Thymus (tissue), 14 donors: ENCODE measurements at places on chromosomes 12 and 14. TPM values are rescaled to one million over a fixed set of nuclear protein-coding genes. Genes with fewer than 3 reads are reported as not detected.

DNA sequence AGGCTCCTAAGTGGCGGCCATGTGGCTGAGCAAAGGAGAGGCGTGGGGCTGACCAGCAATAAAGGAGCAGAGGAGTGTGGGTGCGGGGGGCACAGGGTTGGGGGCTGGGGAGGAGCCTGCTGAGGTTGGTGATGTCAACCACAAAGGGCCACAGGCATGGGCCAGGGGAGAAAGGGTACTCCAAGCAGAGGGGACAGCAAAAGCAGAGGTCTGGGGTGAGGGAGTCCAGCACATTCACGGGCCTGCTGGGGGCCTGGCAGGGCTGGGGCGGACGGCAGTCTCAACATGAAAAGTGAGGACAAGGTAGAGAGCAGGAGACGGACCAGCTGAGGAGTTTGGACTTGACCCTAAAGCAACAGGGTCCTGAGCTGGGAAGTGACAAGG is 81.7 kb downstream of the CHGA start:
- DNase-seq = no peak

PFDN5 gene
- polyA plus RNA-seq = 1,604 TPM

GRCh38 chr14:66383771-66384170 is 102.4 kb upstream of the CCDC196 start:
- no peak for DNase-seq

- no peak for DNase-seq
Measured at GRCh38 chr14:83184531-83184930, 1650.9 kb upstream of the SEL1L start.

DNA sequence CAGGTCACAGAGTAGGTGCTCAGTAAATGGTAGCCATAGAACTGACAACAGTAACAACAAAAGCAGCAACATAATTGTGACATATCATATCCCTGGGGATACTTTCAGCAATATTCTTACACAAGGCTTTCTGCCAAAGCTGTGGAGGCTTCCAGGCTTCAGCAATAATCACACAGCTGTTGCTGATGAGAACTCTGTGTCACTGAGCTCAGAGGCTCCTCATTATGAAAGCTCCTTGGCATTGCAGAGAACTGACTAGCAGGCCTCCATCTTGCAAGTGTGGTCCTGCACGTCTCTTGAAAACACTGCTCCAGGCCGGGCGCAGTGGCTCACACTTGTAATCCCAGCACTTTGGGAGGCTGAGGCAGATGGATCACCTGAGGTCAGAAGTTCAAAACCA is 97.3 kb upstream of the BTG1 start:
- DNase-seq = no peak

PRKD1 gene
- 5.6 TPM for polyA plus RNA-seq

OAS2 gene
- polyA plus RNA-seq = 29.8 TPM

RPGRIP1 gene
- polyA plus RNA-seq = 0.30 TPM

DNA sequence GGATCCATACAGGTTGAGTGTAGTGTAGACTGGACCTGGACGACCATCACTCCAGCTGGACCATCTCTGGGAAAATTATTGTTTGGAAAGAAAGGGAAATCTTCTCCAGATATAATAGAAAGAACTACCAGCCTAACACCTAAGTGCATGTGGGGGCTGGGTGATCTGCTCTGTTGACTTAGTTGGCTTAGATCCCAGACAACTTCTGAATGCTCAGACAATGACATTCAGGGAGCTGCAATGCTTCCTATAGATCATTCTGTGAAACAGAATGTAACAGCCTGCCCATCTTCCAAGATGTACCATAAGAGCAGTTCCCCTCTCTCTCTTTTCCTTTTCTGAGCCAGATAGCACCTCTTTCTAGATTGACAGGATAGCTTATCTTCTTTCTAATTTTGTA is 572.8 kb upstream of the STXBP6 start:
- DNase-seq = no peak

PRPH gene
- 1.6 TPM for polyA plus RNA-seq

DNA sequence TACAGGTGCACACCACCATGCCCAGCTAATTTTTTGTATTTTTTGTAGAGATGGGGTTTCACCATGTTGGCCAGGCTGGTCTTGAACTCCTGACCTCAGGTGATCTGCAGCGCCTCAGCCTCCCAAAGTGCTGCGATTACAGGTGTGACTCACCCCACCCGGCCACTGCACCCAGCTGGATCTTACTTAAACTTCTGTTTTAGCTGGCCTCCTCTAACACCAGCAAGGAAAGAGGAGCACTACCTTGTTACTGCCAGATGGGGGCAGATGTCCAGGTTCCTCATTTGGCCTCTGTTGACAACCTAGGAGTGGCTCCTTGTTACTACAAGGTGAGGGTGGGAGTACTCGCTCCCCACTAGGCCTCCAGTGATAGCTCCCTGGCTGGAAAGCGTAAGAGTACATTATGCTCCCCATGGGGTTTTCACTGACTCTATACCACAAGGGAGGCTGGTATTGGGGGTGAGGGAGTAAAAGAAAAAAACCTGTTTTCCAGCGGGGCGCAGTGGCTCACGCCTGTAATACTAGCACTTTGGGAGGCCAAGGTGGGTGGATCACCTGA is 13.2 kb upstream of the ARF6 start:
- DNase-seq = no peak

TMEM63C gene
- polyA plus RNA-seq = 0.64 TPM

DNA sequence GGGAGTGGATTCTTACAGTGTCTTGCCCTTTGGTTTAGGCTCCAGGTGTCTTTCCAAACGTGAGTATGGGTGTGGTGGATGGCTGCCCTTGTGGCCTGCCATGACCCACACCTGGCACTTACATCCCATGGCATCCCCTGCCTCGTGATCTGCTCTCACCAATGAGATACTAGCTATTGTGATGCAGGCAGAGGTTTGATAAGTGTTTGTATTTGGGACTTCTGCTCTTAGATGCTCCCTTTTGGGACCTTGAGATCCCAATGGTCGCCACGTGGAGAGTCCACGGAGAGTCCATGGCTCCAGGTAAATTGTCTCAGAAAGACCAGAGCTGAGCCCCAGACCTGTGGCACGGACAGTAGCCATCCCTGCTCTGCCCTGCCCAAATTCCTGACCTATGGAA is 62.5 kb downstream of the MDM2 start:
- DNase-seq = no peak
